ENCODE measurements at places on chromosomes 1 and 21.
A peak's percentile ranks its signal among the peaks of the same experiment; 100 is the strongest.

DNA sequence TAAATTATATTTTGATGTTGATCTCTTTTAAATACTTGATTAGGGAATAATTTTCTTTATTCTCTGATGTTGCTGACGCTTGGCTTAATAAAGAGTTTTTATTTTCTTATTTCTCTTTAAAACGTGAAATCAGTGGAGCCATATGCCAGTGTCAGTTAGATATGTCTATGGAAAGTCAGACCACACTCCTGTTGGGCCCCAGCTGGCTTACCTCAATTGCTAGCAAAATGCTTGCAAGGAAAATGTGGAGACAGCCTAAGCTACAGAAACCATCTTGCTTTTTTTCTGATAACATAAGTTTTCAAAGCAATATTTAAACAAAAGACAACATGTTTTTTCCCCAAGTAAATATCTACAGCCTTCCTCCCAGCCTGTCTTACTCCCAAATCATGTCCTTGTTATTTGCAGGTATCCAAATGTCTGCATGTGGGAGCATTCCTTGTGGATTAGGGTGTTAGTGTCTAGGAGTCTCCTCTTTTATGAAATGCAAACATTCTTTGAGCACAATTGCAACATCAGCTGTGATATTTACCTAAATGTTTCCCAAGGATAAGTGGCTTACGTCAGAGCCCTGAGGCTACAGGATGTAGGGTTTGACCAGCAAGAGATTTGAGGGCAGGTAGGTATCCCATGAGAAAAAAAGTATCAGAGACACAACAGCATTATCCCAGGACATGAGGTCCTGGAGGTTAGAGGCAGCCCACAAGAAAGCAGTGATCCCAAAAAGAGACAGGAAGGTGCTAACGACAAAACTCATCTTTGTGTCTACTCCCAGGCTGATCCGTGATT lies 117.2 kb upstream of the KCNJ15 start:
- DNase-seq: no peak

DNA sequence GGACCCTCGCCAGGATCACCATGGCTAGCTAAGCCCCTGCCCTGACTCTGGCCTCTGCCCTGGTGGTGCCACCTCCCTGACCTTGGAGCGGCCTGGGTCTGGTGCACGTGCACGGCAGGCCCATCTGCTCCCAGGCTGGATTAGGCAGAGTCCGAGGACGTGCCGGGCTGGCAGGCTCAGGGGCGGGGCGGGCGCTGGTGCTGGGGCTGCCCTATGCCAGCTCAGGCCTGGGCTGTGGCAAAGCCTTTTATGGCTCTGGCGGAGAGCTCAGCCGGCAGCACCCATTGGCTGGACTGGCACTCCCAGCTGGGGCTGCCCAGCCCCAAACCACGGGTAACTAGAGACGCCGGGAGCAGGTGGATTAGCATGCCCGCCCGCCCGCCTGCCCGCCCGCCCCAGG lies 17.1 kb upstream of the EDN2 start:
- no peak for DNase-seq

DNA sequence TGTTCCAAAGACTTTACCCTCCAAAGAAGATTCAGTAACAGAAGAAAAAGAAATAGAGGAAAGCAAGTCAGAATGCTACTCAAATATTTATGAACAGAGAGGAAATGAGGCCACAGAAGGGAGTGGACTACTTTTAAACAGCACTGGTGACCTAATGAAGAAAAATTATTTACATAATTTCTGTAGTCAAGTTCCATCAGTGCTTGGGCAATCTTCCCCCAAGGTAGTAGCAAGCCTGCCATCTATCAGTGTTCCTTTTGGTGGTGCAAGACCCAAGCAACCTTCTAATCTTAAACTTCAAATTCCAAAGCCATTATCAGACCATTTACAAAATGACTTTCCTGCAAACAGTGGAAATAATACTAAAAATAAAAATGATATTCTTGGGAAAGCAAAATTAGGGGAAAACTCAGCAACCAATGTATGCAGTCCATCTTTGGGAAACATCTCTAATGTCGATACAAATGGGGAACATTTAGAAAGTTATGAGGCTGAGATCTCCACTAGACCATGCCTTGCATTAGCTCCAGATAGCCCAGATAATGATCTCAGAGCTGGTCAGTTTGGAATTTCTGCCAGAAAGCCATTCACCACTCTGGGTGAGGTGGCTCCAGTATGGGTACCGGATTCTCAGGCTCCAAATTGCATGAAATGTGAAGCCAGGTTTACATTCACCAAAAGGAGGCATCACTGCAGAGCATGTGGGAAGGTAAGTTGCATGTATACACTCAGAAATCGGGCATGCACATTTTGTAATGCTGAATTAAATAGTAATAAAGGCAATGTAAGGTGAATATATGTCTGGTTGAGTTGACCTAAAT lies 97.2 kb downstream of the ZFYVE9 start:
- DNase-seq: peak; percentile 19

DNA sequence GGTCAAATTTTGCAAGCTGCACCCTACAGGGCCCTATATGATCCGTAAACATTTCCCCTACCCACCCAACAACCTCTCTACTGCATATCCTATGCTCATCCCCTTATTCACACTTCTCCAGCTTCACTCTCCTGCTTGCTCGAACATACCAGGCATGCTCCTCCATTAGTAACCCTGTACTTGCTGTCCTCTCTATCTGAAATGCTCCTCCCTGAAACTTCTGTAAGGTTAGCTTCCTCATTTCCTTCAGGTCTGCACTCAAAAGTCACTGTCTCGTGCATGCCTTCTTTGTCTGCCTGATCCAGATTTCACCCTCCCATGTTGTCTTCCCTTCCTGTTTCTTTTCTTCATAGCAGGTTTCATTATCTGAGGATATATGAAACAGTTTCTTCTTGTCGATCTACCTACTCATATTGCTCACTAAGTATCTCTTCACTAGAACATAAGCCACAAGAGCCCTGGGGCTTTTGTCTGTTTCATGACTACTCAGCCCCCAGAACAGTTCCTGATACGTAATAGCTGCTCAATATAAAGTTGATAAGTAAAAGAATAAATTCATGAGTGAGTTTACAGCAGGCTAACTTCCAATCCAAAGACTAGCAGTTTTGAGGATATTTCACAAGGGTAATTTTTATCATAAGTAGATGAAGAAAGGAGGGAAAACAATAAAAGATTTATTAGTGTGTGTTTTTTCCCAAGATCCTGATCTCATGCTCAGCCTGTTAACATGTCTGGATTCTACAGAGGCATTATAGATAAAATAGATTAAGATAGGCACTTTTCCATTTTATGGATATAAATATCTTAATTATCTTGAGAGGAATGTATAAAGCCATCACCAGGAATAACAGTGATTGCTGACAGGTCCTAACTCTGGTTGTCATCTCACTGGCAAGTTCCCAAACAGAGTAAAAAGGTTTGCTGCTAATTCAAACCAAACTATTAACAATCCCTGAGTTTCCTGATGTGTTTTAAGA lies 392.5 kb upstream of the ESRRG start:
- no peak for DNase-seq

Data from suppressor macrophage treated with lipopolysaccharide for 4 hours (primary cell).